ENCODE measurements at places on chromosomes 4 and X.

GRCh38 chr4:99885063-99885664, 9.1 kb downstream of the LAMTOR3 start:
- DNase-seq, result peak; percentile 65

- no peak for DNase-seq
Measured at GRCh38 chr4:829291-829690, 3.4 kb upstream of the CPLX1 start.

DNA sequence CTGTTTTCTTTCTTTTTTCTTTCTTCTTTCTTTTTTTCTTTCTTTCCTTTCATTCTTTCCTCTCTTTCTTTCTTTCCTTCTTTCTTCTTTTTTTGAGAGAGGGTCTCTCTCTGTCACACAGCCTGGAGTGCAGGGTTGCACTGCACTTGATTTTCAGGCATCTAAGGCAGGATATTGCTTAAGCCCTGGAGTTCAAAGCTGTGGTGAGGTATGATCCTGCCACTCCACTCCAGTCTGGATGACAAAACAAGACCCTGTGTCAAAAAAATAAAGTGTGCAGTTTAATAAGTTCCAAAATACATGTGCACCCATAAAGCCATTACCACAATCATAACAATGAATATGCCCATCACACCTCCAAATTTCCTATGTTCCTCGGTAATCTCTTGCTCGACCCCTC, 10.6 kb upstream of the ZNF718 start:
- DNase-seq, result no peak

DNA sequence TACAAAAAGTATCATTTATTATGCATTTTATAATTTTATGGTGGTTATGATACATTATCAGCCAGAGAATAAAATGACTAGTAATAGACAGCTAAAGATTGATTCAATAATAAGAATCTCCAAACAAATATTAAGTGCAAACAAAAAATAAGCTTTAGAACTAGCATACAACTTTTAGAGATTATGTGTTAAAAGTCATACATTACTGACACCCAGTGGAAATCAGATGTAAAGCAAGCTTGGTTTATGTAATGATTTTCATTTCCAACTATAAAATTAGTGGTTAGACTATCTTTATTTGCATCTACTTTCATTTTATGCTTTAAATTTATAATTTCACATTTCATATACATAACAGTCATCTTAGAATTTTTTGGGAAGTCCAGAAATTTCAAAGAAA, 57.7 kb downstream of the IL13RA2 start:
- peak; percentile 1 for DNase-seq

- DNase-seq, result no peak
Measured at GRCh38 chrX:23821847-23822246, 38.9 kb downstream of the SAT1 start.

- DNase-seq, result no peak
Measured at GRCh38 chr4:82611982-82612381, 50.2 kb upstream of the TMEM150C start.

All from suppressor macrophage treated with lipopolysaccharide for 1 hour (primary cell).